Fibroblast of the aortic adventitia (primary cell): ENCODE measurements at places on chromosomes 6 and 20. TPM values are rescaled to one million over a fixed set of nuclear protein-coding genes. Genes with fewer than 3 reads are reported as not detected.

DNA sequence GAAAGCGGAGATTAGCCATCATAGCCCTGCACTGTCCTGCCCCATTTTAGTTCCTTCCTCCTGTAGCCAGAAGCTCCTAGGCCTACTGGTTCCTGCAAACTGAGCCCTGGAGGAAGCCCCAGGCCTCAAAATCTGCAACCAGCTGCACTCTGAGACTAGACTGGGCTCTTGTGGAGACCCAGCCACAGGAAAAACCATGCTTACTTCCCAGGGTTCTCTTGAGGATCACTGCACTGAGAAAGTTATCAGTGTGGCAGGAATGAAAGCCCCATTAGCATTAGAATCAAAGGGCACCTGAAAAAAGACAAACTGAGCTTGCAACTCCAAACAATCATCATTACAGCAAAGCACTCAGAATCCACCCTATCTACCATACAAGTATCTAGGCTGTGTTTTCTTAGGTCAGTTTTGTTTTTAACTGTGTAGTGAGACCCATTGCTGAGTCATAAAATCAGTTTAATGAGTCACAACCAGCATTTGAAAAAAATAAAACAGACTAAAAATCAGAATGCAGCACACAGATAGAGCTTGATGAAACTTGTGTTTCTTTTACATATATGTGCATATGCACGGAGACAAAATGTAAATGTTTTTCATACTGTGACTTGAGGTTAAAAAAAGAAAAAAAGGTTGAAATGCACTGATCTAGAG is 91.0 kb downstream of the UNC5CL start:
- DNase-seq: peak; percentile 76

Gene CDSN
- not detected in 2 replicates for total RNA-seq

Gene STMND1
- total RNA-seq: not detected in 2 replicates

DNA sequence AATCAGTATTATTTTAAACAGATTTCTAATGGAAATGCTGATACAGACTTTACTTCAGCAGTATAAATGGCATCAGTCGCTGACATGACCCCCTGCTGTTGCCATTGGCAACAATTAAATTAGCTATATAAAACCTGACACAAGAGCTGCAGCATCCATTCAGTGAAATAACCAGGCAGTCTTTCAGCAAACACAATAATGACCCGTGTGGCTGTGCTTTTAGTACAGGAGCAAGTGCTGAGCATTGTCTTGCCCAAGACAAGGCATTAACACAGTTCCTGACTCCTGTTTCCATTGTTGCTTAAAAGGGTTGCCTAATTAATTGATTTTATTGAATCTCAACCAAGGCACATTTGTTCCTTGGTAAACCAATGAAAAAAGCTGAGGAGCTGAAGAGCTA is 382.1 kb downstream of the HACE1 start:
- DNase-seq: no peak

Gene ESR1
- 2.7 and 3.4 TPM in 2 replicates for total RNA-seq

Gene OLIG3
- 0.74 TPM in 1 of 2 replicates, not detected in the other for total RNA-seq

Gene C6orf52
- total RNA-seq: 0.27 TPM in 1 of 2 replicates, not detected in the other

GRCh38 chr6:88480816-88481215 is 314.7 kb upstream of the CNR1 start:
- no peak for DNase-seq

DNA sequence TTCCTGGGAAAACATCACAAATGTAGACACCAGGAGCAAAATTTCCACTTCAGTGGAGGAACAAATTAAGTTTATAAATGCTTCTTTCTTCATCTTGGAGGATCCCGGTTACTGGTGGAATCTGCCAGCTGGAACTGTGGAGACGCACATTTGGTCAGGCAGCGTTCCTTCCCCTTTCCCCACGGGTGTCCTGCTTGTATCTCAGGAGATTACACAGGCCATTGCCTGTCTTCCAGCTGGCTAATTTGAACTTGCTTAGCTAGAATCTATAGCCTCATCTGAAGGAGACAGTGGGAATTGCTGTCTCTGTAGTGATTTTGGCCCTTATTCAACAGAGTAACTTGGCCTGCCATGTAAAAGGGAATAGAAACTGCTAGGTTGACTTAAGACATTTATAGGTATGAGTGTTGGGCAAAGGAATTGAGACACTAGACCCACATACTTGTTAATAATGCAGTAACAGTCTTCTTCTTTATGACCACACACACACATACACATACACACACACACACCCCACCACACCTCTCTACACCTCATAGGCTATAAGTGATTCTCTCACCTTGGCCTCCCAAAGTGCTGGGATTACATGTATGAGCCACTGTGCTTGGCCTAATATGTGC is 34.4 kb downstream of the TSBP1 start:
- no peak for DNase-seq

Gene XKR7
- not detected in 2 replicates for total RNA-seq

DNA sequence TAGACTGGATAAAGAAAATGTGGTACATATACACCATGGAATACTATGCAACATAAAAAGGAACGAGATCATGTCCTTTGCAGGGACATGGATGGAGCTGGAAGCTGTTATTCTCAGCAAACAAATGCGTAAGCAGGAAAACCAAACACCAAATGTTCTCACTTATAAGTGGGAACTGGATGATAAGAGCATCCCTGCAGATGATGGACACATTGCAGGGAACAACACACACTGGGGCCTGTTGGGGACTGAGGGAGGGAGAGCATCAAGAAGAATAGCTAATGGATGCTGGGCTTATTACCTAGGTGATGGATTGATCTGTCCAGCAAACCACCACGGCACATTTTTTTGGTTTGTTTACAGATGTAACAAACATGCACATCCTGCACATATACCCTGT is 470.5 kb upstream of the CITED2 start:
- DNase-seq: no peak

DNA sequence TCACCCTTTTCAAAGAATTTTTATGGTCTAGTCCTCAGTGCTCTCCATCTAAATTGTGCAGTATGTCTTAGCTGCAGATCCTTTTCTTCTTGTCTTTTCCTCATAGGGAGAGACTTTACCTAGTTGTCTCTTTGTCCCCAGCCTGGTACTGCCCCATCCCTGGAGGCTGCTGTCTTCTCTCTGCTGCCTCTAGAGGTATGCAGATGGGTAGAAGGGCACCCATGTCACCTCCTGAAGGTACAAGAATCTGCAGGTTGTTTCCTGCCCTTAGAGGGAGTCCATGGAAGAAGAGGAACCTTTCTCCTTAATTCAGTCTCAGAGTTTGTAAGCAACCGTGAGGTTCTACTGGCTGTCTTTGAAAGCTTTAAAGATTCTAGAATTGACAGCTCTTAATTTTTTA is 39.1 kb downstream of the MCM8 start:
- no peak for DNase-seq

Gene NANP
- total RNA-seq: 9.3 and 13.7 TPM in 2 replicates

Gene ZFAND3
- total RNA-seq: 14.0 and 31.3 TPM in 2 replicates

DNA sequence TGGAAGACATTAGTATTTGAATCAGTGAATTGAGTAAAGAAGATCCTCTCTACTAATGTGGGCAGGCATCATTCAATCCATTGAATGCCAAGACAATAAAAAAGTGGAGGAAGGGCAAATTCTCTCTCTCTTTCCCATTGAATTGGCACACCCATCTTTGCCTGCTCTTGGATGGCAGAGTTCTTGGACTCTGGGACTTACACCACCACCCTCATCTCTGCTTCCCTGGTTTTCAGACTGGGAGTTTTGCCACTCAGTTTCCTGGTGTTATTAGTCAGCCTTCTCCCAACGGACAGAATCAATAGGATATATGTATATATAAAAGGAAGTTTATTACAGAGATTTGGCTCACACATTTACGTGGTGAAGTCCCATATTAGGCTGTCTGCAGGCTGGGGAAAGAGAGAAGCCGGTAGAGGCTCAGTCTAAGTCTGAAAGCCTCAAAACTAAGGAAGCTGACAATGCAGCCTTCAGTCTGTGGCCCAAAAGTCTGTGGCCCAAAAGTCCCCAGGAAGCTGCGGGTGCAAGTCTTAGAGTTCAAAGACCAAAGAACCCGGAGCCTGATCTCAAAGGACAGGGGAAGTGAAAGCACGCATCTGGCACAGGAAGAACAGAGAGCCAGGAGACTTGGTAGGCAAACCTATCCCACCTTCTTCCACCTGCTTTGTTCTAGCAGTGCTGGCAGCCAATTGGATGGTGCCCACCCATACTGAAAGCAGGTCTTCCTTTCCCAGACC is 64.4 kb downstream of the SMPDL3A start:
- DNase-seq: no peak

DNA sequence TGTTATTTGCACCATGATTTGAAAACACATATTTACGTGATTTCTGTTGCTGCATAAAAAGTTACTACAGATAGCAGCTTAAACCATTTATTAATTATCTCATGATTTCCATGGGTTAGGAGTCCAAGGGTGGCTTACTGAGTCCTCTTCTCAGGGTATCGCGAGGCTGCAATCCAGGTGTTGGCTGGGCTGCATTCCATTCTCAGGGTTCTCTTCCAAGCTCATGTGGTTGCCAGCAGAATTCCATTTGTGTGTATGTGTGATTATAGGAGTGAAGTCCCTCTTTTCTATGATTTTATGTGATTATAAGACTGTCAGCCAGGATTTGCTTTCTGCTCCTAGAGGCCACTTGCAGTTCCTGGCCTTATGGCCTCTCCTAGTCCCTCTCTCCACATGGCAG is 135.1 kb downstream of the FAM83B start:
- DNase-seq: peak; percentile 41

DNA sequence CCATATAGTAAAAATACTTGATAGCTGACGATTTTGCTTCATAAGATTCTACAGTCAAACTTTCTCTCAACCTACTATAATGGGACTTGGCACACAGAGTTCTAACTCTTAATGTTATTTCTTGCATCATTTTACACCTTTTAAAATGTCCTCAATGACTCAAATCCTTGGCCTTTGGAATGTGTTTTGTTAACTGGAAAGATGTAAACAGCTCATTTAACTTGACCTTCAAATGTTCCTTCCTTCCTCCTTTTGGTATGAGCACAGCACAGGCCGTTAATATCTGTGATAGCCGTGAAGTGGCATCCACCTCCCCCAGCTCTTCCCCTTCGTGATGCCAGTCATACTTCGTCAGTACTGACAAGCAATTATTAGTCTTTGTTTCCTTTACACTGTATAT is 972.0 kb upstream of the CITED2 start:
- no peak for DNase-seq

DNA sequence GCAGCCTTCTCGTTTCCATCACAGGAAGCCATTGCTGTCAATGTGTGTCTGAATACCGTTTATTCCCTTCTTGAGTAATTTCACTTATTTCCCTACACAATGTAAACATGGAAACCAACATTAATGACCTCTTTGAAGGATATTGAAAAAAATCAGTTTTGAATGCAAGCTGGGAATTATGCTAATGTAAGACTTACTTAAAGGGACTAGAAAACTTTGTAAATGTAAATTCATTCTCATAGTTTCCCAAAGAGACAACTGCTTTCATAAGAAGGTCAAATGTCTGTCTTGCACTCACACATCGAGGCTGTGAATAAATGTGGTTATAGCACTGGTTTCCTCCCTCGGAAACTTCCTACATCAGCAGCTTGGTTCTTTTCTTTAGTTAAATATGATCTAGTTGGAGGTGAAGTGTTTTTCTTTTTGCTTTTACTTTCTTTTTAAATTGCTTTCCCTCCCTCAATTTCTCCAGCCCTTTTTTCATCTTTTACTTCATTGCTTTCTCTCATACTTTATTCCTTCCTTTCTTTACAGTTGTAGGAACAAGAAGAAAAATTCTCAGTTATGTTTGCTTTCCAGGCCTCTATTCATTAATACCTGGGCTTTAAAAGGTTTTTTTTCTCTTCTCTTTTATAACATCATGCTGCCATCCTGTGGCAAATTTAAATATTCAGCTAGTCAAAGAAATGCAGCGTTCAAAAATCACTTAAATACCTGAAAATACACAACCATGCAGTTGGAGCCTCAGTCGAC is 108.3 kb downstream of the TNFAIP3 start:
- peak; percentile 73 for DNase-seq

Gene MYBL2
- 1.6 and 17.8 TPM in 2 replicates for total RNA-seq

DNA sequence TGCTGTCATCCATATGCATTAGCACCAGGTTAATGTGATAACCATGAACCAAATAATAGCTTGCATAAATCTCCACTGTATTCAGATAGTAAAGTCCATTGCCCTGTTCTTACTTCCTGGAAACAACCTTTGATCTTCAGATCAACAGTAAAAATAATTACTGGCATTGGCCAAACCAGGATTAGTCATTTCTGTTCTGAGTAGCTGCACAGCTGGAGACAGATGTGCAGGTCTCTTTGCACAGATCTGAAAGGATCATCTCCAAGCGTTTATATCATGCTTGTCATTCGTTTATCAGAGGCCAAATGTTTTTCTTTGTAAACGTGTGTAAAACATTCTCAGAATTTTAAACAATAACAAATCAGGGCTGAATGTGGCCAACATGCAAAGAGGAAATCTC is 134.4 kb upstream of the HMGCLL1 start:
- peak; percentile 48 for DNase-seq

DNA sequence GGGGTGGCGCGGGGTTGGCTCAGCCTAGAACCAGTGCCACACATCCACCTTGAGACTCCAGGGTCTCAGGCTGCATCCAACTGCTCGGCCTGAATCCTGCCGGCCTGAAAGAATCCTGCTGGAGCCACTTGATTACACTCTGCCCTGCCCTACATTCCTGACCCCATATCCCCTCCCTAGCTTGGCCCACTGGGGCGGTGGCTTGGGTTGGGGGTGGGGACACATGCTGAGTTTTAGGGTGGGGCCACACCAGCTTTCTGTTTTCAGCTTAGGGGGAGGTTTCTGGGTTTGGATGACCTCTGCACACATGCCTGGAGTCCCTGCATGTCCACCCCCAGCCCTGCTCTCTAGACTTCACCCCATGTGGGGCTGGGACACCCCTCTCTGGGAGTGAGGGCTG is 6.8 kb downstream of the ITPR3 start:
- DNase-seq: no peak

GRCh38 chr20:25209911-25210310 is 14.4 kb downstream of the ENTPD6 start:
- no peak for DNase-seq

Gene KCNK16
- total RNA-seq: not detected in 2 replicates
